ENCODE measurements at places on chromosomes 2 and 18.

- DNase-seq: peak; percentile 76
Measured at GRCh38 chr2:27212626-27213471, 781 bp upstream of the SLC5A6 start.

- DNase-seq: peak; percentile 41
Measured at GRCh38 chr18:10524507-10525370, 1.1 kb upstream of the NAPG start.

DNA sequence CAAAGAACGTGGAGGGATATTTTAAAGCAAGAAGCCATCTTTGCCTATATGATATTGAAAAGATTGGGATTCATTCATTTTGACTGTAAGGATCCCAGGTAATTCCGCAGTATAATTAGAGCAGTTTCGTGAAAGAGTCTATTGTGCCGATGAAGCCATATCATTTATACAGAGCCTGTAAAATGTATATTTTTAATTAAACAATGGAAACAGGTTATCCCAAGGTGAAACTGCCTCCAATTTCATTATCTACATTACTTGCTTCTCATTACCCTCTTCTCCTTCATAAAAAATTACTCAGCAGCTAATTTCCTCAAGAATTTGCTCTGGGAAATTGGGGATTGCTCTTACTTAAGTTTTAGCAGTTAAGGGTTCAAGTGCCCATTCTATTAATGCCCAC lies 444.1 kb downstream of the SOCS6 start:
- DNase-seq: no peak

DNA sequence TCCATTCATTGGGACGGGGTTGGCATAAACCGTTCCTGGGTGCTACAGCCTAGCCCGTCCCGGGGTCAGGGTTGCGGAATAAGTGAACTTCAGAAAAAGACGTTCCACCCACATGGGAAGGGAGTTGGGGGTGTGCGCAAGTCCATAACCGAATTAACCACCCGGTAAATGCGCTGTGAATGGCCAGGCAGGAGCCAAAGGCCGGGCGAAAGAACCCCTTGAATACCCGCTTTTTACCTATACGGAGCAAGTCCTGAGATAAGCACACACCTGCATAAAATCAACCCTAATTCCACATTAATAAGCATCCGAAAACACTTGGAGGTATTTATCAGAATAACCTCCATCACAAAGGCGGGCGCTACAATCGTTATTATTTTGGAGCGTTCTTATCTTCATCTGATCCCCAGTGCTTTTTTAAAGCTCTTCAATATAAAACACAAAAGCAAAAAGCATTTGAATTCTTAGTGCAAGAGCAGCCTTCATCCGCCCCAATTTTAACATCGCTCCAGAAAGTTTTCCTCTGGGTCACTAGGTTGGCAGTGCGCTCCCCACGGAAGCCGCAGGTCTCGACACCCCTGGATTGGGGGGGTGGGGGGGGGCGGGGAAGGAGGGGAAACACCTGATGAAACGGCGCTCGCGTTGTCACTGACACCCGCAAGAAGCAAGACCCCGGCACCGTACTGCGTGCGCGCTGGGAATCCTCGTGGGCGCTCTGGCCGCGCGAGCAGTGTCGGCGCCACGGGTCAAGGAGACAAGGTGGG lies 1.2 kb downstream of the SATB2 start:
- no peak for DNase-seq

DNA sequence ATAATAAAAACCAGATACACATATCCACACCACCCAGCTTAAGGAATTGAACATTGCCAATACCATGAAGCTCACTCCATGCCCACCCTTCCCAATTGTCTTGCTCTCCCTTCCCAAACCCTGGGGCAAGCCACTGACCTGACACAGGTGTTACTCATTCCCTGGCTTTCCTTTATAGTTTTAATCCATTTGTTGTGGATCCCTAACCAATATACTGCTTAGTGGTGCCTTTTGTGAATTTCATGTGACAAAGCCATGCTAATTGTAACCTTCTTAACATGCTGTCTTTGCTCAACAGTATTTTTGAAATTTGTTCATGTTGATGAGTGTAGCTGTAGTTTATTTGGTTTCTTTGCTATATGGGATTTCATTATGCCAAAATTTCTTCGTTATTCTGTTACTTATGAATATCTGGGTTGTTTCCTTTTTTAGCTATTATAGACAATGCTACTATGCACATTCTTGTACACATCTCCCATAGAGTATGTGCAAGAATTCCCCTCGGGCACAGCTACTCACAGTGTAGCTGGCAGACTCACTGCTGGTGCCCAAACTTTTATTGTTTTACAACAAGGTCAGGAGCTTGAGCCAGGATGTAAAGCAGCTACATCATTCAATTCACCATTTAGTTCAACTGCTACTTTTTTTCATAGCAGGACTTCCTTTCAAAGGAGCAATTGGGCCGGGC lies 90.8 kb upstream of the ATL2 start:
- no peak for DNase-seq

GRCh38 chr2:187976259-187976985 lies 315.3 kb upstream of the GULP1 start:
- DNase-seq: no peak

- peak; percentile 22 for DNase-seq
Measured at GRCh38 chr2:165572151-165572550, 102.7 kb downstream of the CSRNP3 start.

GRCh38 chr18:70422391-70422965 lies 133.6 kb downstream of the SOCS6 start:
- no peak for DNase-seq

- DNase-seq: no peak
Measured at GRCh38 chr2:227347117-227347516, 22.1 kb downstream of the MFF start.

DNA sequence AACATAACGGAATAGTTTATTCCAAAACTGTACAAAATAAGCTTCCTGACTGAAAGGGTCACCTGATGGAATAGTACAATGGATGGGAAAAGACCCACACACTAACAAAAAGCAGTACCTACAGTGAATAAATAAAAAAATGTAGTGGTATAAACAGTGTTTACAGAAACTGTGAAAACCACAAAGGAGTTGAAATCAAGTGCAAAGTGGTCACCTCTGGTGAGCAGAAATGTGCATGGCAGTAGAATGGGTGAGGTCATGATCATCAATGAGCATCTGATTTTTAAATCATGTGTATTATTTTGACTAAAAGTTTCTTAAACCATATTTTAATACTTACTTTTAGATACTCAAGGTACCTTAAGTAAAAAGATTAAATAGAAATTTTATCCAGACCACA lies 11.4 kb downstream of the WDSUB1 start:
- no peak for DNase-seq

GRCh38 chr2:141611981-141612380 lies 518.8 kb downstream of the LRP1B start:
- DNase-seq: no peak

DNA sequence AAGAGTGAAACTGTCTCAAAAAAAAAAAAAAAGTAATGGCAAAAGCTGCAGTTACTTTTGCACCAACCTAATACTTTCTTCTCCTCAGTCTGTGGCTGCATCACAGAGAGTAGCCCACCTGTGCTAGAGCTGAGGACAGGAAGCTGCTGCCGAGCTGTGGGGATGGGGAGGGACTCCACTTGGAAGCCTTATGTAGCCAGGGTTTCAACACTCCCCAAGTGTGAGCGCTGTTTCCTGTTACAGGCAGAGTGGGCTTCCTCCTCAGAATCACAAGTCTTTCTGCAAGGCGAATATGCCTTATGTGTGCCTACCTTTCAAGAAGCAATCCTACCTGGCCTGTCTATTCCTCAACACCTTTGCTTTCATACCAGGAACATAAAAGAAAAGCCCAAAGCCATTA lies 36.3 kb upstream of the CYP27C1 start:
- peak; percentile 22 for DNase-seq

DNA sequence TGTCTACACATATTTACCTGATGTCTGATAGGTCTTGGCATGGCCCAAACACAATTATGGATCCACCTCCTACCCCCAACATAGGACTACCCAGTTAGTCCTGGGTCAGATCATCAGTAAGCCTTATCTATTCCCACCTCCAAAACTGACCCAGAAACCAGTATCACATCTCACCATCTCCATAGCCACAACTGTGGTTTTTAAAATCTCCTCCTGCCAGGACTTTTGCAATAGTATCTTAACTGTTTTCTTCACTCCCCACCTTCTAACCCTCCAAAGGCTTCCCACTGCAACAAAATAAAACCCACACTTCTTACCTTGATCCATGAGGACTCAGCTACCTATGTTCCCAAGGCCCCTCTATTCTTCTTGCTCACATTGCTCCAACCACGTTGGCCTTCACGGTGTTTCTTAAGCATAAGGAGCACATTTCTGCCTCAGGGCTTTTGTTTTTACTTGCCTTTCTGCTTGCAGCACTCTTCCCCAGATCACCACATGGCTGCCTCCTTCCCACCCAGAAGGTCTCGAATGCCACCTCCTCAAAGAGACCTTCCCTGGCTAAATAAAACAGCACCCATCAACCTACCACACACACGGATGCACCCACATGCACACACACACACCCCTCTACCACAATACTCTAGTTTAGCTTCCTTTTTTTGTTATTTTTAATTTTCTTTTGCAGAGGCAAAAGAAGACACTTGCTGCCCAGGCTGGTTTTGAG lies 125.9 kb upstream of the SLC1A4 start:
- DNase-seq: peak; percentile 76

- peak; percentile 47 for DNase-seq
Measured at GRCh38 chr2:187994464-187995331, 297.0 kb upstream of the GULP1 start.

GRCh38 chr2:174681099-174682006 lies 82.9 kb downstream of the CHRNA1 start:
- DNase-seq: no peak

GRCh38 chr2:172200495-172201085 lies 97.9 kb upstream of the DLX2 start:
- peak; percentile 45 for DNase-seq

DNA sequence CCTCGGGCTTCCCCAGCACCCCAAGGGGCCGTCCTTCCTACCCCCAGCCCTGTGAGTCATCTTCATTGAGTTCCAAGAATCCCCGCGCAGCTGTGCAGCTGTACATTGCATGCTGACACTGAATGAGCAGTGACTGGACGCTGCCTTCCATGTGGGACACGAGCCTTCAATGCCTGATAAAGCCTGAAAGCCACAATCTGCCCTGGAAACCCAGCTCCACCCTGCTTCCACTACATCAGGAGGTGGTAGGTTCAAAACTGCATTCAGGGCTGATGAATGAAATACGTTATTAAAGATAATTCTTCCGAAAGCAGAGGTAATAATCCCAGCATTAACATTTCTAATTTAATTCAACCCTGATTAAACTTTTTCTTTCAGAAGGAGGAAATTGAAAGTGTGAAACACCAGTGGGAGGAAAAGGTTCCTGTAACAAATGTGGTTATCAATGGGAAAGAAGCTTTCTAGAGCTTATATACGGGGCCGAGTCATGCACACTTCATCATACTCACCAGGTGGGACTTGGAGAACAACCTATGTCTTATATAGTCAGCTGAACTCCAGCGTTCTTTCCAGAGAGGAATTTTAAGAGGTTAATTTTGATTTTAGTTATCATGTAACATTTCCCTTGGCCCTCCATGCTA lies 360.1 kb downstream of the LPIN1 start:
- no peak for DNase-seq

- no peak for DNase-seq
Measured at GRCh38 chr2:182545420-182546167, 118.8 kb upstream of the PDE1A start.

DNA sequence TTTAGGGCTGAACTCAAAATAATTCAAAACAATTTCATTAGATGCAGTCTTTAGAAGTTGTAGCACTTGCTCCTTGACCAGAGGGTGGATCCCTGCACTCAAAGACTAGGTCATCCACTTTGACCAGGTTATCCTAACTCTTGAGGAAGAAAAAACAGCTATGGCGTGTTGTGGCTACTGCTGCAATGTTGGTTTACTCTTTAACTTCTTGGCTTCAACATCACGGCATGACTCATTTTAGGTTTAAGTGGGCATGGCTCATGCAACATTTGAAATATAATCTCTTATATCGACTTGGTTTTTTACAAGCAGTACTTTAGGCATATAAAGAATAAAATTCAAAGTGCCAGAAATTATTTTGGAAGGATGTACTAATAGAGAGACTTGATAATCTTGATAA lies 35.4 kb downstream of the ANKRD29 start:
- DNase-seq: no peak

GRCh38 chr2:8675543-8675942 lies 6.3 kb upstream of the ID2 start:
- DNase-seq: no peak

DNA sequence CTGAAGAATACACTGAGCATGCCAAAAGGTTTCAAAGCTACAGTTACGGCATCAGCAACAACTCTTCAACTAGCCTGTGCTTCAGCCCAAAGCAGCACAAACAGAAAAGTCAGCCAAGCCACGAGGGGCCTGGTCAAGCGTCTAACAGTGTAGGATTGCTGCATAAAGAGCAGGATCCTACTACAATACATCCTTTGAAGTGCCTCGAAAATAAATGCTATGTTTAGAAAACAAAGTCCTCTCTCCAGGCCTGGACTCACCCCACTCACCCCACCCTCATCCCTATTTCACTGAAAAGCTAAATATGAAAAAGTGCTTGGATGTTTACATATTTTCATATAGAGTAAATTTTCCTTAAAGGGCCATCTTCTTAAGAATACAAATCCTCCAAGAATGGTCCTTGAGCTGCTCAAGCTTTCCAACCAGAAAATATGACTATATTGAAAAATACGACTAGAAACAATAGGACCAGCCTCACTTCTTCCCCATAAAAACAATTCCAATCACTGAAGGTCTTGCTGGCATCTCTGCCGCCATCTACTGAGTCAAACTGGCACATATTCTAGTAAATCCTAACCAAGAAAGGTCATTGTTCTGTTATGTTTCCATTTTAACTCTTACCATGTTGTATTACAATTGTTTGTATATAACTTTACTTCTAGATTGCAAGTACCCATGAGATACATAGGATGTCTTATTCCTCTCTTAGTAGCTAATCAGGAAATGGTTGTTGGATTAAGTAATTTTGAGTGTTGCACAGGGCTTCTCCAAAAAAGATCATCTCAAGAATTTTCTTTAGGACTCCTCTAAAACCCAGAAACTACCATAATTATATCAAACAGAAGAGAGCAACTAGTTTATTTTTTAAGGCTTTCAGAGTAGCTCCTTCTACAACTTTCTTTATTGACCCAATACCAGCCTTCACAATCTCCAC lies 63.6 kb downstream of the CLHC1 start:
- peak; percentile 86 for DNase-seq

DNA sequence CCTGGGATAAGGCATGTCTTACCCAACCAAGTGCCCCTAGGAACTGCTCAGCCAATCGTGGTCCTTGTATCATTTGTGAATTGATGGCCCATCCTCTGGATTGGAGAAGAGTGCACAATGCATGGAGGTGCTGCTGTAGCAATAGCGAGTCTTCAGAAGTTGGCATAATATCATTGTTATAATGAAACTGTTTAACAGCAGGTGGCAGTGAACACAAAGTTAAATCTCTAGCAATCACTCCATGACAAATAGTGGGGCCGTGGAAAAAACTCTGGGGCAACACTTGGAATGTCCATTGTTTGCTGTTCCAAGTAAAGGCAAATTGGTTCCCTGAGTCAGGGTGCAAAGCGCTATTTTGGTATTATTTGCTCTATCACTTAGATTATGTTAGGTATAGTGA lies 11.4 kb downstream of the REG1A start:
- DNase-seq: peak; percentile 1

- no peak for DNase-seq
Measured at GRCh38 chr2:144502369-144502768, 17.6 kb downstream of the ZEB2 start.

- no peak for DNase-seq
Measured at GRCh38 chr2:227881866-227882517, 10.6 kb downstream of the DAW1 start.
